ENCODE measurements at places on chromosomes 13 and 19.

- no peaks in the 10 kb centered on the region for H3K27me3 ChIP-seq
- DNase-seq: no peak
- H3K4me1 ChIP-seq: no peaks in the 10 kb centered on the region
- no peaks in the 10 kb centered on the region for H3K36me3 ChIP-seq
- no peak overlapping the region for H3K27ac ChIP-seq
Measured at GRCh38 chr19:44587963-44588770, 25.2 kb upstream of the IGSF23 start.

DNA sequence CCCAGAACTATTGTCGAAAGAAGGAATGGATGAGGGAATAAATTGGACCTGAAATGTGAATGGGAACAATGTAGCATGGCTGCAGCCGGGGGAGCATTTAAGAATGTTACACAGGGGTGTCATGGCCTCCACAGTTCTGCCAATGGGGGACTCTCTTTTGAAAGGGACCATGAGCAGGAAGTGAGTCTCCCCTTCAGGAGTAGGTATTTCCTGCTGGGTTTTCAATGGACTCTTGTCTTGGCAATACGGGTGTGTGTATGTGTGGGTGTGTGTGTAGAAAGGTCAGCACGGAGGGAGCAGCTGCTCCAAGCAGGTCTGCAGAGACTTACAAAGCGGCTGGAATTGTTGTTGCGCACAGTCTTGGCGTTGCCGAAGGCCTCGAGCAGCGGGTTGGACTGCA, 24.4 kb downstream of the MYO1F start:
- peak; percentile 58 for DNase-seq
- H3K27ac ChIP-seq: no peak overlapping the region
- H3K36me3 ChIP-seq: peaks cover 4% of the 10 kb centered on the region
- no peaks in the 10 kb centered on the region for H3K4me1 ChIP-seq

DNA sequence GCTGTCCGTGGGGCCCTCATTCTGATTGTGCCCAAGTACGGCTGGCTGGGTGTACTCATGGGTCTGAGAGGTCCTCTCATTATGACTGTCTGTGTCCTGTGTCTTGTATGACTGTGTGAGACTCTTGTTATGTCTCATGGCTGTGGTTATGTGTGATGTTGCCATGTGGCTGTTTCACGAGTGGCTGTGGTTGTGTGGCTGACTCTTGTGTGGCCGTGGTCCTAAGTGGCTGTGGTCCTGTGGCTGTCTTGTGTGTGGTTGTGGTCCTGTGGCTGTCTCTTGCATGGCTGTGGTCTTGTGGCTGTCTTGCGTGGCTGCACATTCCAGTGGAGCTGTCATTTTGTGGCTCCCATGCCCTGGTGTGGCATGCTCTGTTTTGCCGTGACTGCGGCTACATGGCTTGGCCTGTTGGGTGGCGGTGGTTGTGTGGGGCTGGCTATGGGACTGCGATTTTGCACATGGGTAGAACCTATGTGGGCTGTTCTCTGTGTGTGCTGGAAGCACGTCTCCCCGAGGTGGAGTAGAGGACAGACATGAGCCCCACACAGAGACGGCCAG, 2.5 kb downstream of the LYL1 start:
- peaks cover 2% of the 10 kb centered on the region for H3K36me3 ChIP-seq
- DNase-seq: no peak
- H3K27me3 ChIP-seq: peaks cover 33% of the 10 kb centered on the region
- H3K4me3 ChIP-seq: no peak overlapping the region
- no peak overlapping the region for H3K27ac ChIP-seq

DNA sequence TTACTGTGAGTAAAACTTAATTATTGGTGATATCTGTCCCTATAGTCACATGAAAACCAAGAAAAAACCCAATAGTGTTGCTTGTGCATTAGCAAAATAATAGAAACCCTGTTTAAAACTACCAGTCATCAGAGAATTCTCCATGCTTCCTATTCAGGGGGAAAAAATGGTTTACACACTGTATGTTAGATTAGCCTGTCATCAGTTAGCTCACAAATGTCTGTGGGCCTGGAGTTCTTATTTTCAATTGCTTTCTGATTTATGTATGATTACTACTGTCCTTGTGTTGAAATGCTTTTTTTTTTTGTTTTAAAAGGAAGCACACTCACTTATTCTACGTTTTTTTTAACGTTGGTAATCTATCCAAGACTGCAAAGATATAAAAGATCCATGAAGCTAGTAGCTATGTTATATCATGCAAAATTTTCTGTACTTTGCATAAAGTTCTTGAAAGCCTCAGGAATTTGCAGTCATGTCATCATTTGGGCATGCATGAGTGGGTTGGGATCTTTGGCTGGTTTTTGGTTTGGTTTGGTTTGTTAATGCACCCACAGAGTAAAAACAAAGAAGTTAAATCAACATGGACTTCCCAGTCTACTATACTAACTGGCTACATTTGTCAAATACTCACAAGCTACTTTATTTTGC, 25.9 kb downstream of the RXFP2 start:
- no peak for DNase-seq
- H3K4me3 ChIP-seq: no peak overlapping the region
- no peaks in the 10 kb centered on the region for H3K4me1 ChIP-seq
- H3K27ac ChIP-seq: no peak overlapping the region

DNA sequence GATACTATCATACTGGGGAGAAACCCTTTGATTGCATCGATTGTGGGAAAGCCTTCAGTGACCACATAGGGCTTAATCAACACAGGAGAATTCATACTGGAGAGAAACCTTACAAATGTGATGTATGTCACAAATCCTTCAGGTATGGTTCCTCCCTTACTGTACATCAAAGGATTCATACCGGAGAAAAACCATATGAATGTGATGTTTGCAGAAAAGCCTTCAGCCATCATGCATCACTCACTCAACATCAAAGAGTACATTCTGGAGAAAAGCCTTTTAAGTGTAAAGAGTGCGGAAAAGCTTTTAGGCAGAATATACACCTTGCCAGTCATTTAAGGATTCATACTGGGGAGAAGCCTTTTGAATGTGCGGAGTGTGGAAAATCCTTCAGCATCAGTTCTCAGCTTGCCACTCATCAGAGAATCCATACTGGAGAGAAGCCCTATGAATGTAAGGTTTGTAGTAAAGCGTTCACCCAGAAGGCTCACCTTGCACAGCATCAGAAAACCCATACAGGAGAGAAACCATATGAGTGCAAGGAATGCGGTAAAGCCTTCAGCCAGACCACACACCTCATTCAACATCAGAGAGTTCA, 12.9 kb upstream of the ZNF470 start:
- H3K27me3 ChIP-seq: no peaks in the 10 kb centered on the region
- no peak overlapping the region for H3K27ac ChIP-seq
- peaks cover 61% of the 10 kb centered on the region for H3K36me3 ChIP-seq
- no peak for DNase-seq
- H3K4me1 ChIP-seq: no peaks in the 10 kb centered on the region

GRCh38 chr13:49058761-49059160, 83.0 kb downstream of the FNDC3A start:
- H3K27me3 ChIP-seq: no peaks in the 10 kb centered on the region
- DNase-seq: no peak
- peaks cover 13% of the 10 kb centered on the region for H3K36me3 ChIP-seq
- H3K4me1 ChIP-seq: peaks cover 2% of the 10 kb centered on the region
- no peak overlapping the region for H3K27ac ChIP-seq

DNA sequence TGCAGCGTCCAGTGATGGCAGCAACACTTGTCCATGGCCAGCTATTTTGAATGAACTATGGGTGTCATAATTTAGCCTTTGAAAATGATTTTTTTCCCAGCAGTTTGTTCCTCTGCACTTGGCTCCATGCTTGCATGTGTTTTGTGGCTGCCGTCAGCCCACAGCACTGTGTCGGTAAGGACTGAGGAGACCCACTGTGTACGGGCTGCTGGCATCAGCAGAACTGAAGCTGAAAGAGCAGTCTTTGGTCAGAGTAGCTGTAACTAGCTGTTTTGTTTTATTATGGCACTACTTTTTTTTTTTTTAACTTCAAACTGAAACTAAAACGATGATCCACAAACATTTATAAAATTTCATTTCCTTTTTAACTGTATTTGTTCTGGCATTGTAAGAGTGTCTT, 50.3 kb upstream of the TEX29 start:
- no peaks in the 10 kb centered on the region for H3K27me3 ChIP-seq
- H3K36me3 ChIP-seq: peaks cover 10% of the 10 kb centered on the region
- no peak overlapping the region for H3K4me3 ChIP-seq
- DNase-seq: no peak
- H3K4me1 ChIP-seq: no peaks in the 10 kb centered on the region

DNA sequence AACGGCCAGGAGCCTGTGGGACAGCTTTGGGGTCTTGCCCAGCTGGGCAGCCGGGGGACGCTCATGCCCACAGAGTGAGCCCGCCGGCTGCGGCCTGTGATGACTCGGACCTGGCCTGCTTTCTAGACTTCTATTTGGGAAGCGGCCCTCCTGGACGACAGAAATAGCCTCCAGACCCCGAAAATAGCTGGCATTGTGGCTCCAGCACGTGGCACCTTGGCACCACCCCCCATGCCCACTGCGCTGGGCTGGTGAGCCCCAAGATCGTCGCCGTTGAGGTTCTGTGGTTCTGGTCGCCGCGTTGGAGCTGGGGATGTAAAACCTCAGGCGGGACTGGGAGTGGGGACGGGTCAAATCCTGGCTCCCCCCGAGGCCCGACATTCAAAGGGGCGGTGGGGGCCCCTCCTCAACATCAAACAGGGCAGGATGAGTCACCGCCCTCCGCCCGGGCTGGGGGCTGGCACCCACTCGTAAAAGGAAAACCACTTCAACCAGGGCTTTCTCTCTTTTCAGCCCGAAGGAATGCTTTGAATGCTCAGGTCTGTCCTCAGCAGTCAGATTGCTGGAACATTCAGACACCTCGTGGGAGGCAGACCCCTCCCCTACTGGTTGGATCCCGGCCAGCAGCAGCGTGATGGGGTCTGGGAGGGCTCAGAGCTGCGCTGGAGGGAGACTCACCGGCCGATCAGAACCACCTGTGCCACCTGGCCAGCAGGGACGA, 42.1 kb downstream of the GADD45B start:
- H3K4me3 ChIP-seq: no peak overlapping the region
- peaks cover 4% of the 10 kb centered on the region for H3K36me3 ChIP-seq
- no peaks in the 10 kb centered on the region for H3K27me3 ChIP-seq

- no peak overlapping the region for H3K27ac ChIP-seq
- peaks cover 2% of the 10 kb centered on the region for H3K4me1 ChIP-seq
- peak overlapping the region; percentile 87 for H3K4me3 ChIP-seq
- H3K27me3 ChIP-seq: no peaks in the 10 kb centered on the region
Measured at GRCh38 chr19:4327877-4328242, 10.8 kb downstream of the STAP2 start.

- H3K27ac ChIP-seq: no peak overlapping the region
- no peaks in the 10 kb centered on the region for H3K4me1 ChIP-seq
- H3K4me3 ChIP-seq: no peak overlapping the region
- H3K36me3 ChIP-seq: peaks cover 3% of the 10 kb centered on the region
- no peak for DNase-seq
Measured at GRCh38 chr19:13669780-13670355, 94.5 kb upstream of the MRI1 start.

DNA sequence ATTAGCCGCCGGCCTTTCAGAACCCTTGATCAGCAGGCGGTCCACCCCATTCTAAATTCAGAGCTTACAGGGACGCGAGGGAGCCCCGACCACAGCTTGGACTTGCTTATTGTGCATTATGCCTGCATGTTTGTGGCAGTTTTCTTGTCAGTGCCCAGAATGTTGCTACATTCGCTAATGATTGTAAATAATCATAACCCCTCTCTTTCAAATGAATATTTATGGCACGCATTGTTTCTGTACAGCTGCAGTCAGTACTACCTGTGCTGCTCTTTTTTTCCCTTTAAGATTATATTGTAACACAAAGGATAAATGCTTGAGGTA, 321 bp upstream of the VPS36 start:
- DNase-seq: no peak
- H3K4me1 ChIP-seq: no peaks in the 10 kb centered on the region
- H3K27me3 ChIP-seq: no peaks in the 10 kb centered on the region
- H3K36me3 ChIP-seq: no peaks in the 10 kb centered on the region
- peak overlapping the region; percentile 83 for H3K4me3 ChIP-seq

GRCh38 chr13:110633776-110634175, 18.4 kb downstream of the NAXD start:
- H3K27ac ChIP-seq: no peak overlapping the region
- no peaks in the 10 kb centered on the region for H3K27me3 ChIP-seq
- no peak overlapping the region for H3K4me3 ChIP-seq
- H3K36me3 ChIP-seq: peaks cover 84% of the 10 kb centered on the region

DNA sequence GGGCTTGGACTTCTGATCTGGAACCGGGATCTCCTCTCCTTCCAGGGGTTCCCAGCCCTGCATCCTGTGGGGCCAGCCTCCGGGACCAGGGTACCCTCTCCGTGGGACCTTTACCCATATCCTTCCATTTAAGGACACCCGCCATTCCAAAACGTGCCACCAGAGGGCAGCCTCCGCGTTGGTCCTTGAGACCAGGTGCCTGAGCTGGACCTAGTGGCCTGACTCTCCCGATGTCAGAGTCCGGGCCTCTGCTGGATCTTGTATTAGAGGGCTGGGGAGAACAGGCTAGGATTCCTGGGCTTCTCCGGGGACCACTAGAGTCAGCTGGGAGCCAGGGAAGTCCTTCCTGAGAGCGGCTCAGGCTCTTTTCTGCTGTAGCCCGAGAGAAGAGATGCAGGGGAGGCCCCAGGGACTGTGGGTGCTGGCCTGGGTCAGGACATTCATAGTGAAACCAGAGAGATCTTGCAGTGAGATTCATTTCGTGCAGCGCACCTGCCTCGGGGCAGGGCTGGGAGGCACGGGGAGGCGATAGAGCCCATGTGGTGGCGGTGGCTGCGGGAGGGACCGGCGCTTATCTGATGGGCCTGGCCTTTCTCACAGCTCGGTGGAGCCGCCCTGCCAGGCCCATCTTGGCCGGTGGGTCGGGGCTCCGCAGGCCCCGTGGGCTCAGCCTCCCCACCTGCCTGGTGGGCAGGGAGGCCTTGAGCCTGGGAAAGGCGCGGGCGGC, 9.8 kb upstream of the SLC7A10 start:
- no peaks in the 10 kb centered on the region for H3K36me3 ChIP-seq

DNA sequence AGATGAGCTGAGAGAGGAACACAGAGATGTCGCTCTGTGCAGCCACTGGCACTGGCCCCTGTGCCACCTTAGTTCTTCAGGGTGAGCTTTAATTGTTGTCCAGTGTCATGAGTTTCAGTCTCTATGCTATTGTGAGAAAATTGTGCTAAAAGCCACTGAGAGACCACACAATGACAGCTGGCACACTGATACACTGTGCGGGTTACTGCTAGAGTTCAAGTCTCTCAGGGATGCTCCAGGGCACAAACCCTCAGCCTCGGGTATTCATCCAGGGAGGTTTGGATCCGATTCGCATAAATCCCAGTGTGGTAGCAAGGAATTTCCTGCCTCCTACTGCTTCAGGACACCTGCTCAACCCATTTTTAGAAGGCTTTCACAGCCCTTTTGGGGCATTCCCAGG, 68.1 kb upstream of the EDNRB start:
- no peaks in the 10 kb centered on the region for H3K4me1 ChIP-seq
- no peaks in the 10 kb centered on the region for H3K36me3 ChIP-seq
- no peak overlapping the region for H3K4me3 ChIP-seq
- DNase-seq: no peak

GRCh38 chr19:54469496-54469934, 3.6 kb downstream of the CDC42EP5 start:
- H3K36me3 ChIP-seq: no peaks in the 10 kb centered on the region
- no peak overlapping the region for H3K4me3 ChIP-seq
- no peak overlapping the region for H3K27ac ChIP-seq
- no peaks in the 10 kb centered on the region for H3K4me1 ChIP-seq
- H3K27me3 ChIP-seq: peaks cover 2% of the 10 kb centered on the region

GRCh38 chr13:20326809-20327208, 94.7 kb upstream of the GJB6 start:
- DNase-seq: no peak
- H3K27me3 ChIP-seq: no peaks in the 10 kb centered on the region
- H3K4me1 ChIP-seq: no peaks in the 10 kb centered on the region
